ENCODE measurements at places on chromosomes 12 and 14. TPM values are rescaled to one million over a fixed set of nuclear protein-coding genes. Genes with fewer than 3 reads are reported as not detected.

Gene LLPH
- 15.6 TPM for total RNA-seq

Gene WDR20
- total RNA-seq = 16.0 TPM

Gene MARCHF9
- total RNA-seq = 5.3 TPM

Gene RNASE3
- not detected for total RNA-seq

Gene TMEM30B
- 35.9 TPM for total RNA-seq

Gene RHOJ
- total RNA-seq = 0.73 TPM

Gene EML5
- 1.6 TPM for total RNA-seq

Gene SLCO1A2
- total RNA-seq = not detected

Gene NFE2
- total RNA-seq = 0.38 TPM

Gene CLEC2A
- not detected for total RNA-seq

Gene OVCH1
- total RNA-seq = 0.38 TPM

Gene PRICKLE1
- 3.2 TPM for total RNA-seq

Gene DNAJC22
- total RNA-seq = not detected

Gene SIX6
- not detected for total RNA-seq

Gene DEGS2
- total RNA-seq = 24.3 TPM

Gene PRPH
- total RNA-seq = not detected

Gene DYRK2
- 14.9 TPM for total RNA-seq

Gene TMEM253
- 1.5 TPM for total RNA-seq

Gene ZDHHC22
- not detected for total RNA-seq

Gene CACNA2D4
- total RNA-seq = 1.1 TPM

Gene RDH5
- 3.7 TPM for total RNA-seq

Gene AGAP2
- total RNA-seq = 2.3 TPM

Gene MUCL1
- not detected for total RNA-seq

Gene PZP
- total RNA-seq = not detected

Gene FGF23
- not detected for total RNA-seq

Gene PLEKHG7
- total RNA-seq = not detected

Gene ADAMTS20
- total RNA-seq = not detected

Gene MYF6
- not detected for total RNA-seq

Gene SDSL
- 3.1 TPM for total RNA-seq
